ENCODE measurements at places on chromosomes 6 and 20. TPM values are rescaled to one million over a fixed set of nuclear protein-coding genes. Genes with fewer than 3 reads are reported as not detected.

FAM83B gene
- total RNA-seq, result not detected

IL17F gene
- not detected for total RNA-seq

DNAH8 gene
- total RNA-seq, result not detected

KAT14 gene
- 15.7 TPM for total RNA-seq

TCP11 gene
- not detected for total RNA-seq

PRR18 gene
- total RNA-seq, result not detected

AKAP12 gene
- total RNA-seq, result 103 TPM

RPP40 gene
- total RNA-seq, result 9.8 TPM

C6orf58 gene
- 0.35 TPM for total RNA-seq

NR2E1 gene
- total RNA-seq, result not detected

PHF10 gene
- total RNA-seq, result 7.7 TPM

VSX1 gene
- total RNA-seq, result not detected

SSTR4 gene
- not detected for total RNA-seq

OPN5 gene
- total RNA-seq, result not detected

TTLL9 gene
- not detected for total RNA-seq
